ENCODE measurements at places on chromosomes 1 and 21.

DNA sequence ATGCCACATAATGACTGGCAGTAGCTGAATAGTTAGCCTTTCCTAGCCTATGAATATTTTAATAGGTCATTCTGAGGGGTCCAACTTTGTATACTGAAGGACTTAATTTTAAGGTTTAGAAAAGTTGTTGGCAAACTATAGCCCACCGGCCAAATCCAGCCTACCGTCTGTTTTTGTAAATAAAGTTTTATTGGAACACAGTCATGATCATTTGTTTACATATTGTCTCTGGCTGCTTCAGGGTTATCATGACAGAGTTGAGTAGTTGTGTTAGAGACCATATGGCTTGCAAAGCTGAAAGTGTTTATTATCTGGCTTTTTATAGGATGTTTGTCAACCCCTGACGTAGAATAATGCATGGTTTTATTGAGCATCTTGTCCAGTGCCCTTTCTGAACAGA lies 73.4 kb downstream of the NTMT2 start:
- H3K4me1 ChIP-seq, result peaks cover 2% of the 10 kb centered on the region
- H3K27me3 ChIP-seq, result no peaks in the 10 kb centered on the region
- DNase-seq, result no peak
- no peak overlapping the region for H3K27ac ChIP-seq

DNA sequence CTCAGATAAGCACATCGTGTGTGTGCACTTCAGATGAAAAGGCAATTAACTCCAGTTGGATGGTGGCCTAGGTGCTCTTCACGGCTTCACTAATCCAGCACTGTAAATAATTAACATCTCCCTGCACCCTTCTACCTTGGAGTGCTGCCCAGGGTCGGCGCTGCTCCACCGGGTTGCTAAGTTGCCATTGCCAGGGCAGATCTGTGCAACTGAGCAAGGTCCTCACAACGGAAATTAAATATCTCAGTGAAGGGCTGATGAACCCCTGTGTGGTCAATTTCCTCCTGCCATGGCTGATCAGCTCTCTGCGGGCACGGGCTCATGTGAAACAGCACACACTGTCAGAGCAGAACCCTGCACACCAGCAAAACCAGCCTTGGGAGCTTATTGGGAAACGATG lies 63.2 kb downstream of the SYDE2 start:
- H3K4me3 ChIP-seq, result no peak overlapping the region
- no peaks in the 10 kb centered on the region for H3K36me3 ChIP-seq
- no peak overlapping the region for H3K27ac ChIP-seq
- peaks cover 5% of the 10 kb centered on the region for H3K4me1 ChIP-seq
- H3K27me3 ChIP-seq, result no peaks in the 10 kb centered on the region
- DNase-seq, result peak; percentile 33

- no peaks in the 10 kb centered on the region for H3K4me1 ChIP-seq
- no peak overlapping the region for H3K27ac ChIP-seq
- H3K36me3 ChIP-seq, result no peaks in the 10 kb centered on the region
- no peak overlapping the region for H3K4me3 ChIP-seq
- no peak for DNase-seq
These were observed 23.7 kb upstream of the EDARADD start for GRCh38 chr1:236370420-236370819.

DNA sequence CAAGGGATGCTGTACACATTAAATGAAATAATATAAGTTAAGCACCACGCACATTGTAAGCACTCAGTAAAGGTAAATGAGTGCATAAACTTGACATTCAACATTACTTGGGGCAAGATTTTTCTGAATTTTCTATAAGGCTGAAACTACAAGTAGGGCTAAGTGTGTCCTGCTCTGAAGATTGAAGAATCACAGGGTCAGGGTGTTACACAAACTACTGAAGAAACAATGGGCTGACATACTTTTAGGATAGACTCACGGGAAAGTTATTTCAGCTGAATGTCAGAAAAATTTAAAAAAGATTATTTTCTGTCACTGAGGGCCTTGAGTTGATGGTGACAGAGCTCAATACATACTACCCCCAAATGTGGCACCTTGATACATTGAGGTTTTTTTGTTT lies 644.2 kb upstream of the PLXNA2 start:
- no peaks in the 10 kb centered on the region for H3K27me3 ChIP-seq
- DNase-seq, result no peak
- no peak overlapping the region for H3K27ac ChIP-seq
- no peak overlapping the region for H3K4me3 ChIP-seq
- no peaks in the 10 kb centered on the region for H3K36me3 ChIP-seq
- no peaks in the 10 kb centered on the region for H3K4me1 ChIP-seq

DNA sequence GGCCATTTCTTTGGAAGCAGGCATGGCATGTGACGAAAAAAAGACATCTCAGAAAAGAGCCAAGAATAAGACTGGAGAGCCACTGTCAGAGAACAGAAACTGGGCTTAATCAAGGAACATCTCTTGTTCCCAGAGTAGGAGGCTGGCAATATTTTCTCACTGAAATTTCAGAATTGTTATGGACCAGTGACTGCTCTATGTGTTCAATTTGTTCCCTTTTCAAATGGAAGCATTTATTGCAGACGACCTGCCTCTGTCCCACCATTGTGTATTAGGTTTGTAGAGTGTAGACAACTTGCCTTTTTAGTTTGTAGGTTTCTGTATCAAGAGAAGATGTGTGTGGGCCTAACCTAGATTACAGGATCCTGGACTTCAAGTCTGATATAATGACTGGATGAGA lies 18.7 kb downstream of the PSMG1 start:
- no peak for DNase-seq
- no peaks in the 10 kb centered on the region for H3K27me3 ChIP-seq
- no peaks in the 10 kb centered on the region for H3K36me3 ChIP-seq
- no peaks in the 10 kb centered on the region for H3K4me1 ChIP-seq
- no peak overlapping the region for H3K27ac ChIP-seq

DNA sequence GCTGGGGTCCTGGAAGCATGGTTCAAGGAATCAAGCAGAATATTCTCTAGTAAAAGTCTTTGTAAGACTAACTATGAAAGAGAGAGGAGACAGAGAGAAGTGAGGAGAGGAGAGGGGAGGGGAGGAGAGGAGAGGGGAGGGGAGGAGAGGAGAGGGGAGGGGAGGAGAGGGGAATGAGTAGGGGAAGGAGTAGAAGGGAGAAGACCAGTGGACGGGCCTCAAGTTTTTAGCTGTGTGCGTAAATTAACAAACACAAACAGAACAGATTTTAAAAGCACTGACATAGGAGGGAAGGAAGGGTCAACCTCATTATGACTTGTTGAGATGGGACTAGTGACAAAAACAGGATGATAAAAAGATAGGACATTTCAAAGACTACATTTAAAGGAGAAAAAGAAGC lies 62.8 kb downstream of the ST3GAL3 start:
- no peaks in the 10 kb centered on the region for H3K27me3 ChIP-seq
- no peaks in the 10 kb centered on the region for H3K36me3 ChIP-seq
- H3K27ac ChIP-seq, result no peak overlapping the region

- H3K36me3 ChIP-seq, result no peaks in the 10 kb centered on the region
- H3K27me3 ChIP-seq, result no peaks in the 10 kb centered on the region
- DNase-seq, result no peak
- no peak overlapping the region for H3K27ac ChIP-seq
- H3K4me1 ChIP-seq, result no peaks in the 10 kb centered on the region
These were observed 16.0 kb downstream of the HHAT start for GRCh38 chr1:210344706-210345105.

DNA sequence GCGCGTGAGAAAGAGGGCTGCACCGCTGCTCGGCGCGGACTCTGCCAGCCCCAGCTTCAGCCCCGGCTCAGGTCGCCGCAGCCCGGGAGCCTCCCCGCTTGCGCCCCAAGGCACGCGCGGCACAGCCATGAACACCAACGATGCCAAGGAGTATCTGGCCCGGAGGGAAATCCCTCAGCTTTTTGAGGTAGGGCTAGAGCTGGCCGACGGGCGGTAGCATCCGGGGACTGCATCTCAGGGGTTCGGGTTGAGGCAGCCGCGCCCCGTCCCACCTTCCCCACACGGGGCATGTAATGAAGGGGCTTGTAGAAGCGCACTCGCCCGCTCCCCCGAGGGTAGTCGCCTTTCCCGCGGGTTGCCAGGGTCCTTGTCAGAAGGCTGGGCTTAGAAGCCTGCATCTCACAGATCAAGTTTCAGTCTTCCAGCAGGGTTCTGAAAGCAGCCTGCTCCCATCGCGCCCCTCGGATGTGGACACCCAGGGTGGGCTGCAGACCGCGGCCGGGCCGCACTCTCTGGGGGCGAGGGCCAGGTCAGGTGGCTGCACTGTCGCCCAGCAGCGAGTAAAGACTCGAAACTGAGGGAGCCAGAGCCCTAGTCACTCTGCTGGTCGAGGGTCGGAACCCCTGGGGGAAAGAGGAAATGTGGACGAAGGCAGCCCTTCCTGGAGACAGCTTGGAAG lies 507 bp downstream of the AK5 start:
- H3K27ac ChIP-seq, result peak overlapping the region; percentile 29
- peaks cover 11% of the 10 kb centered on the region for H3K27me3 ChIP-seq
- H3K4me3 ChIP-seq, result peak overlapping the region; percentile 70

GRCh38 chr21:44523567-44524413 lies 16.2 kb downstream of the KRTAP10-1 start:
- no peaks in the 10 kb centered on the region for H3K27me3 ChIP-seq
- H3K36me3 ChIP-seq, result no peaks in the 10 kb centered on the region
- H3K4me3 ChIP-seq, result no peak overlapping the region
- no peak overlapping the region for H3K27ac ChIP-seq
- no peak for DNase-seq

GRCh38 chr1:50774759-50775351 lies 185.2 kb downstream of the FAF1 start:
- DNase-seq, result peak; percentile 83
- no peak overlapping the region for H3K27ac ChIP-seq
- no peaks in the 10 kb centered on the region for H3K4me1 ChIP-seq
- no peaks in the 10 kb centered on the region for H3K27me3 ChIP-seq

- no peaks in the 10 kb centered on the region for H3K36me3 ChIP-seq
- no peak overlapping the region for H3K4me3 ChIP-seq
- no peak for DNase-seq
- peaks cover 30% of the 10 kb centered on the region for H3K4me1 ChIP-seq
These were observed 11.5 kb downstream of the KNCN start for GRCh38 chr1:46539972-46540371.

GRCh38 chr1:201143726-201144635 lies 10.3 kb downstream of the TMEM9 start:
- H3K4me3 ChIP-seq, result no peak overlapping the region
- peaks cover 9% of the 10 kb centered on the region for H3K4me1 ChIP-seq
- H3K27ac ChIP-seq, result no peak overlapping the region

DNA sequence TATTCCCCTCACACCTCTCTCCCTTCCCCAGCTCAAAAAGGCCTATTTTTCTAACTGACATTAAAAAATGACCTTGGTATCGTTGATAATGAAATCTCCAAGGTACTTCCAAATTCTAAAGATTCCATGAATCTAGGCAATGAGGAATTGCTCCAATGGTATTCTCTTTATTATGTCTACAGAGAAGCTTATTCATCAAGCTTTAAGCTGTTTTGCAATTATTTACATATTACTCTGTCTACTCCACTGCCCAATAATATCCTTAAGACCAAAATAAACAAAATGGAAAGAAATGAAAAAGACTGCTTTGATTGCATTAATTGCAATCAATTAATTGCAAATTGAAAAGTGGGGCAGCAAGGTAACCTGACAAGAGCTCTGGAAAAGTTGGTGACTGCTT lies 7.9 kb downstream of the PLPP3 start:
- H3K4me1 ChIP-seq, result peaks cover 20% of the 10 kb centered on the region
- no peaks in the 10 kb centered on the region for H3K36me3 ChIP-seq
- H3K4me3 ChIP-seq, result no peak overlapping the region
- no peaks in the 10 kb centered on the region for H3K27me3 ChIP-seq

- H3K4me1 ChIP-seq, result peaks cover 8% of the 10 kb centered on the region
- no peak for DNase-seq
- H3K27me3 ChIP-seq, result no peaks in the 10 kb centered on the region
- peaks cover 2% of the 10 kb centered on the region for H3K36me3 ChIP-seq
These were observed 92.1 kb upstream of the EDN2 start for GRCh38 chr1:41576620-41577019.

GRCh38 chr1:115768549-115768948 lies at the start of gene CASQ2:
Gene CASQ2, minus strand, starts transcription at chr1:115768714. Its CDS starts 173 bp downstream, at chr1:115768541.
- no peak within 1 kb of the TSS for H3K4me3 ChIP-seq
- no peak within 1 kb of the TSS for H3K27ac ChIP-seq
- DNase-seq, result no peak
- H3K4me1 ChIP-seq, result peaks cover 8% of the 10 kb centered on the region
- H3K27me3 ChIP-seq, result no peaks in the 10 kb centered on the region
- no peaks in the 10 kb centered on the region for H3K36me3 ChIP-seq

- no peak overlapping the region for H3K4me3 ChIP-seq
- DNase-seq, result no peak
- H3K27me3 ChIP-seq, result no peaks in the 10 kb centered on the region
- no peaks in the 10 kb centered on the region for H3K36me3 ChIP-seq
- H3K27ac ChIP-seq, result no peak overlapping the region
These were observed 28.5 kb upstream of the SERBP1 start for GRCh38 chr1:67458663-67459062.

- no peaks in the 10 kb centered on the region for H3K36me3 ChIP-seq
- no peak overlapping the region for H3K4me3 ChIP-seq
- no peaks in the 10 kb centered on the region for H3K4me1 ChIP-seq
- DNase-seq, result no peak
- no peaks in the 10 kb centered on the region for H3K27me3 ChIP-seq
These were observed 87.9 kb upstream of the LMO4 start for GRCh38 chr1:87240661-87241285.

DNA sequence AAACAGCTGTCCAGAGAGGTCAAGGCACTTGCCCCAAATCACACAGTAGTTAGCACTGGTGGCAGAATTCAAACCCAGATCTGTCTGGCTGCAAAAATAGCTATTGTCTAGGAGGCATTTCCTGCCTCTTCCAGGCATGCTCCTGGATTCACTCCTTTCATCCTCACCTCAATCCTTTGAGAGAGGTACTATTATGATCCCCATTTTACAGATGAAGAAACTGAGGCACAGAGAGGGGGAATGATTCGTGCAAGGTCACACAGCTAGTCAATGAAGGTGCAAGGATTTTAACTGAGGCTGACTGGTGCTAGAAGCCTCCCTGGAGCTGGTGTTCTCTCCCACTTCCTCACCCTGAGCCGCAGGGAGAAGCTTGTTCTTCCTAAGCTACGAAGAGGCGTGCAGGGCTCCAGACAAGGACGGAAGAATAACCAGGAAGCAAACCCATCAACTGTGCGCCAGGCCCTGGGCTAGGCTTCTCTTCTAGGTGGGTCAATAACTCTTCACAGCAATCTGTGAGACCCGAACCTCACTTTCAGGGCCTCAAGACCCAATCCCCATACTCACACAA lies 631 bp upstream of the LAPTM5 start:
- peaks cover 33% of the 10 kb centered on the region for H3K4me1 ChIP-seq
- H3K36me3 ChIP-seq, result no peaks in the 10 kb centered on the region
- no peaks in the 10 kb centered on the region for H3K27me3 ChIP-seq
- H3K4me3 ChIP-seq, result no peak overlapping the region
- no peak overlapping the region for H3K27ac ChIP-seq

GRCh38 chr1:61740751-61741700 lies 1.3 kb upstream of the PATJ start:
- peak overlapping the region; percentile 52 for H3K4me3 ChIP-seq
- H3K36me3 ChIP-seq, result no peaks in the 10 kb centered on the region
- no peaks in the 10 kb centered on the region for H3K27me3 ChIP-seq
- DNase-seq, result no peak
- peak overlapping the region; percentile 82 for H3K27ac ChIP-seq

DNA sequence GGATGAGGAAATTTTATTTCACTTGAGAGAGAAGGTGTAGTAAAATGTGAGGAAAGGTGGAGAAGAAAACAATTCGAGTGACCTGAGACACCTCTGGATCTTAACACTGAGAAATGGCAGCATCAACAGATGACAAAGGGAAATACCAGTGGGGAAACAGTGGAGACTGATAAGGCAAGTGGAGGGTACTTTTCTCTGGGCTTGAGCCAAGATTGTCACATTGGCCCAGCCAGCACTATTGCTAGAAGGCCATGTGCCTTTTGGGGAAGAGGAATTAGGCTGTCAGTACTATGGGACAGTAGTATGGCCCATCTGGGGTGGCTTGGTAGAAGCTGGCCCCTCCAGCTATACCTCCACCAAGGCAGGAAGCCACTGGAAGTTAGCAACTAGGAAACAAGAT lies 8.4 kb downstream of the SYPL2 start:
- H3K36me3 ChIP-seq, result no peaks in the 10 kb centered on the region
- no peak overlapping the region for H3K4me3 ChIP-seq
- no peaks in the 10 kb centered on the region for H3K4me1 ChIP-seq

All from spinal cord (tissue), 10 donors.